ENCODE measurements at places on chromosomes 6 and 20. TPM values are rescaled to one million over a fixed set of nuclear protein-coding genes. Genes with fewer than 3 reads are reported as not detected.

The WFDC5 gene
- total RNA-seq: not detected

The LST1 gene
- total RNA-seq: 5.4 TPM

DNA sequence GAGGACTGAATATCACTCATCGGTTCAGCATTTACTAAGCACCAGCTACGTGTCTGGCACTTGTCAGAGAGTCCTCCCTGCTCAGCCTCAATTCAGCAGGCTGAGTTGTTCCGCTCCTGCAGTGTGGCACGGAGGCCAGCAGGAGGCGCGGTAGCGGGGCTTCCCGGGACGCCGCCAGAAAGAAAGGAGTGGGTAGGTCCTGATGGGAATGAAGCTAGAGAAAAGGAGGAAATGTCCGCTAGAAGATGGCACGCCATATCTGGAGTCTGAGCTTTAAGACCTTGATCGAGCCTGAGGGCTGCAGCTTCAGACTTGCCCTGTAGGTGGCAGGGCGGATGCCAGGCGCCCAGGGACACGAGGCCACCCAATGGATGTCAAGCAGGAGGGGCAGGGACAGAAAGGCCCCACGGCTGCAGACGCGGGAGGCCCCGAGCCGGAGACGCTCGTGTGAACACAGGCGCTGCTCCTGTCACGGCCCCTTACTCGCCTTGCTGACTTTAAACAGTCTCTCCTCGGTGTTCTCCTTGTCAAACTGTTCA lies 18.7 kb downstream of the SERPINB6 start:
- no peak for DNase-seq

- no peak for DNase-seq
Measured at GRCh38 chr6:134468633-134469032, 150.7 kb upstream of the SGK1 start.

DNA sequence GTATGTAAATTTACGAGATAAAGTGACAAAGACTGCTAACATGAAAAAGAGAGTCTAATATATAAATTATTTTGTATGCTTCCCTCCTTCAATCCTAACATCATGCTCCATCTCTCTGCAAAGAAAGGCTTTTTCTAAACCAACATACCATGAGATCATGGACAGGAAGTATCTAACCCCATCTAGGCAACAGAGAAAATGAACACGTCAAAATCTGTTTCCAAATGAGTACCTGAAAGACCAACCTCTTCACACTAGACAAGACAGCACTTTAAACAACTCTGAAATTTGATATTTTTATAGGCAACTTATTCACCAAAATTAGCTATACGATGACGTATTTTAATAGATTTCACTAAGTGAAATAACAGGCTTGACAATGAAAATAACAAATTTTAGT lies 54.6 kb downstream of the MAN1A1 start:
- DNase-seq: no peak

- DNase-seq: no peak
Measured at GRCh38 chr20:53191957-53192356, 219.8 kb downstream of the TSHZ2 start.

Measured in cardiac septum (tissue), 1 donor.